ENCODE measurements at places on chromosomes 6 and 20.

- DNase-seq, result no peak
These were observed 351.5 kb upstream of the CHD6 start for GRCh38 chr20:41969656-41970055.

- no peak for DNase-seq
These were observed 16.8 kb upstream of the TAAR1 start for GRCh38 chr6:132675749-132676148.

DNA sequence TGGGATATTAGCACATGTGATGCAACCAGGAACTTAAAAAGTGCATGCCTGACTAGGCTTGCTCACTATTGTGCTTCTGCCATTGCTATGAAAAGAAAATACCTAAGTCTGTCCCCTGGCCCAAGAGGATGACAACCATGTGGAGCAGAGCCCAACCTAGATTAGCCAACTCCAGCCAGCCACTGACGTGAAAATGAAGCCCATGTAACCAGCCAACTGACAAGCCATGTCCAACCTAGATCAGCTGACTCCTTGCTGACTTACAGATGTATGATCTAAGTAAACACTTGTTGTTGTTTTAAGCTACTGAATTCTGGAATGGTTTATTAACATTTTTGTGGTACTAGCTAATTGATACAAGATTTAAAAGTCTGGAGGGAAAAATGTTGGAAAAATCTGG is 47.5 kb downstream of the PIGU start:
- no peak for DNase-seq

DNA sequence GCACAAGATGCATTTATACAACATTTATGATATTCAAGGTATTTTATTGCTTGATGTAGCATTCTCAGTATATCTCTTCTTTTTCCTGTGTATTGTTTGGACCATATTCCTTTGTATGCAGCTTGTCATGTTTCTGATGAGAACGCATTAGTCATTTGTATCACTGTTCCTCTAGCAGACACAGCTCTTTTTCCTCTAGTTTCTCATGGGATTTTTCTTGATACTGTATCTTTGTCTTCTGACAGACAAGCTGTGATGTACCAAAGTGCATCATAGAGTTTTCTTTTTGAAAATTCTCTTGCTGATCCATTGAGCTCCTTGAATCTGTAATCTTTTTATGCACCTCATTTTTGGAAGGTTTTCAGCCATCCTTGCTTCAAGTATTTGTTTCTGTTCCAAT is 140.9 kb downstream of the SLC22A3 start:
- no peak for DNase-seq

GRCh38 chr20:3710703-3711483 is 1.5 kb downstream of the SIGLEC1 start:
- peak; percentile 52 for DNase-seq

DNA sequence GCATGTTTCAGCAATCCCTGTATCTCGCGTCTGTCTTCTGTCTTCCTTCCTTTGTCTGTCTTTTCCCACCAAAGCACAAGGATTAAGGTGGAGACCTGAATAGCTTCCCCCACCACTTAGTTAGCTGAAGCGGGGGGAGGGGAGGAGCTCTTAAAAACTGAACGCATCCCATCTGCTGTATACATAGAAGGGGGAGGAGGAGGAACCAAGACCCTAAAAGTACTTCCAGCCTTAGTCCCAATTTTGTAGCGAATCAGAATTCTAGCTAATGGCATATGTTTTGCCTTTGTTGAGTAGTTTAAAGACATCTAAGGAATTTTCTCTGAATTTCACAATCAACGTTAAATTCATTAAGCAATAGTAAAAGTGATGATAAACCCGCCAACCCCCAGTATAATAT is 47.9 kb downstream of the GNAS start:
- DNase-seq, result no peak

DNA sequence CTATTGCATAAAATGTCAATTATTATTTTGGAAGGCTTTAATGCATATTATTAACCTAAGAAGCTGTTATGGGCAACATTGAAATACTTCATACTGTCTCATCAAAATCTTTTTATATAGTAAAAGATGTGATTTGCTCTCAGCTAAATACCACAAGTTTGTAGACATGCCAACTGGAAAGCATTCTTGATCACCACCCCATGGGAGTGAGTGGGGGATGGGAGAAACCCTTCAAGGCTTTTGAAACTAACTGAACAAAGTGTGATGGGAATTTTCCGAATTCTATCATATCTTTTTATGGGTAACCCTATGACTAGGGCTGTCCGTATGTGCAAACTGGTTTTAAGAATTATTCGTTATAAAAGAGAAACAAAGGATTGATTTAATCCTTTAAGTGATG is 377.3 kb upstream of the JAG1 start:
- no peak for DNase-seq

- DNase-seq, result no peak
These were observed 269.4 kb upstream of the CDYL start for GRCh38 chr6:4506792-4507191.

- no peak for DNase-seq
These were observed 15.3 kb downstream of the ZBTB9 start for GRCh38 chr6:33469661-33470060.

DNA sequence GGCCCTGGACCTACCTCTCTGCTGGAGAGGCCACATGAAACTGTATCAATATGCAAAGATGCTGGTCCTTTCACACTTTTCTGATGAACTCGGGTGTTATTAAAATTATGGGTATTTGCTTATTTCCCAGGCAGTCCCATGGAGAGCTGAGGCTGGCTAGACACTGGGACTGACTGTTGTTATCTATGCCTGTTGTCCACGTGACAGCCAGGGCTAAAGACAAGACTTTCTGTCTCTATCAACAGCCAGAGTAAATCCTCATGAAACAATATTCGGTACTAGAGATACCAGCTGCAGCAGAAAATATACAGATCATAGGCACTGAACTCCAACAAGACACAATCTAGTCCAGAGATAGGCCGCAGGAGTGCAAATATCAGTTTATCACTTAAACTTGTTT is 236.4 kb downstream of the FOXA2 start:
- DNase-seq, result no peak

DNA sequence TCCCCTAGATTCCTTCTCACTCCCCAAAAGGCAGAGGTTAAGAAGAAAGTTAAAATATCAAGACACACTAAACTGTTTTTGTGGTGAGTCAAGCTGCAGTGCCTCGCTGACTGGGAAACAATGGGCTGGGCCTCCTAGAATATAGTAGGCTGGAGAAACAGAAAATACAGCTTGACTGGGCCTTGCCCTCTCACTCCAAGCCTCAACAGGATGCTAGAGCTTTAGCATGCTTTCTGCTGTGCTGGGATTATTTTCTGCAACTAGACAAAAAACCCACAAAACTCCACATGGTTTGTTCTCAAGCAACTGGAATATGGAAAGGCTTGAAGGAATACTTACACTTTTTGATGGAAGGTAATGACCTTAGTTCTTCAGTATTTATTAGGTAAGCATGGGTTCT is 27.9 kb downstream of the FOXO3 start:
- DNase-seq, result no peak

DNA sequence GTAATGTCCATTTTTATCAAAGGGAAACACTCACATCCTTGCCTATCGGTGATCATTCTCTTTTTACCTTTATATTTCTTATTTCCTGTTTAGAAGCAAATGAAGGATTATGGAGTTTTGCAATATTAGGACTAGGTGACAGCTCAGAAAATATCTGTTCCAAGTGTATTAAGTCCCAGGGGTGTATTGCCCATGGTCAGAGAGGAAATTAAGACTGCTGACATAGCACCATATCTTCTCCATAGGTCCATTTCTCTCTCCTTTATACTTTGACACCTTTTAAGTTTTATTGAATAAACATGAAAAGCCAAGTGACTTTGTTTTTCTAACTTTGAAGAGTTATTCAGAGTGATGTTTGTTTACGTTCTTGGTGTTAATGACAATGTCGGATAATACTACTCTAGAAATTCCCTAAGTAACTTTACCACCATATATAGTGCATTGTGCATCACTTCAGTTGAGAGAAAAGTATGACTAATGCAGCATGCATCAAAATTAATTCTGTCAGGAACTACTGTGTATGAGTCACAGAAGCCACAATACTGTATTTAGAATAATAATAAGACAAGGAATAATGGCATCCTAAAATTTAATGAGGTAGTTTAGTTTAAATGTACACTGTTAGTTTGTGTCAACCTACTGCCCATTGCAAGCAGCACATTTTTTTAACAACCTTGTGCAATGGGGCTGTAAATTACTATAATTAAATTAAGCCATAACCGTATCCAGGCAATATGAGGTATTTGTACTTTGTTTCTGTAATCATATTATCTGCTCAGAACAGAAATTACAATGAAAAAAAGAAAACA is 474.4 kb upstream of the RNF217 start:
- DNase-seq, result no peak

- DNase-seq, result no peak
These were observed 380.7 kb upstream of the CITED2 start for GRCh38 chr6:139754898-139755775.

DNA sequence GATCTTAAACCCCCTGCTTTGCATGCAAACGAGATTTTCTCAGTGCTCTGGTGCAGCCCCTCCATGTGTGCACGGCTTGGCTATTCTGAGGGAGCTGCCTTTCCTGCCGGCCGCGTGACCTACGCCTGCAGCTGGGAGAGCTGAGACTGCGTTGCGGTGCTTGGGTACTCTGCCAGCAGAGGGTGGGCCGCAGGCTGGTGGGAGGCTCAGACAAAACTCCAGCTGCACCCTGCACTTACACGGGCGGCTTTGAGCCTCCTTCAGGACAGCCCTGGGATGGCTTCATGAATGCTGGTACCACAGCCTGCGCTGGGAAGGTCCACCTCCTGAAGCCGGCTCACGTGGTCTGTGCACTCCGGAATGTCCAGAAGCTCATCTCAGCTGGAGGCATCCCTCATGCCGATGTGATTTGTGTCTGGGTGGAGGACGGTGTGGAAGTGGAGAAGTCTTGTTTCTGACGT is 223.7 kb downstream of the DLL1 start:
- DNase-seq, result no peak

GRCh38 chr20:1060985-1061384 is 57.4 kb upstream of the PSMF1 start:
- no peak for DNase-seq

DNA sequence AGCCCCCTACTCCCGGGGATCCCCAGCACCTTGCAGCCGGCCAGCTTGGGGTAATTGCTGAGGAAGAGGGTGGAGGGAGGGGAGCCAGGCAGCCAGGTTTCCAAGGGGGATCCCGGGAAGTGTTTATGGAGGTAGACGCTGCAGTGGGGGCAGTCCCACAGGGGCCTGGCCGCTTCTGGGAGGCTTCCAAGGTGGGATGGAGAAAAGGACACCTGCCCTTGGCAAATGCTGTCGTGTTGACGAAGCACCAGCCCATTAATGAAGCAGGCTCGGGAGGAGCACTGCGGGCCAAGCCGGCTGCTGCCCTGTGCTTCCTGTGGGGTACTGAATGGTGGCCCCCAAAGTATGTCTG is 82.4 kb downstream of the TMEM242 start:
- DNase-seq, result no peak

DNA sequence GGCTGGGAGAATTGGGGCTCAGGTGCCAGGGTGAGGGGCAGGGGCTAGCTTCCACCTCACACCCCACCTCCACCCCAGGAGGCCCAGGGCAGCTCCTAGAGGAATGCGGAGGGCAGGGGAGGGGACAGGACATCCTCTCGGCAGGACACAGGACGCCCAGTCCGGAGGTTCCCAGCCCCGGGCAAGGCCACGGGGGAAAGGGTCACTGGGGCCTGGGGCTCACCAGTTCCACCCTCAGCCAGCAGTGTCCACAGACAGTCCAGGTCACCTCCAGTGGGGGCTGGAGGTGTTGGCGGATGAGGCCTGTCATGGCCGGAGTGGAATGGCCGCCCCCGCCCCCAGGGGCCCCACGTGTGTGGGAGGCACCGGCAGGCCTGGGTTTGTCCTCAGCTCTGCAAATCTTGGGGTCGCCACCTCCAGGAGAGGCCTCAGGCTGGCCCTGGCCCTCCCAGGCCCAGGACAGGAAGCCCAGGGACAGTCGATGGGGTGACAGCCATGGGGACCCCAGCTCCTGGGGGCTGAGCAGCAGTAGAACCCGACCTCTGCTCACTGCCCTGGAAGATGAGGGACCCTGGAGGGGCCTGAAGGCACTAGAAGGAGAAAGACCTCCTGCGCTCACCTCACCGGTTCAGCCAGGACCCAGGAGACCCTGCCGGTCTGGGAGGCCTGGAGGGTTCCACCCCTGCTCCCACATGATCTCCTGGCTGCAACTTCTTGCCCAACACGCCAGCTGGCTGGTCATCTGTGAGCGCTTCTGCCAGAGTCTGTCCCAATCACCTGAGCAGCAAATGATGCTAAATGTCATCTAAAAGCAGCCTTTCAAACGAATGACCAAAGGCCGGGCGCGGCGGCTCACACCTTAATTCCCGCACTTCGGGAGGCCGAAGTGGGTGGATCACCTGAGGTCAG is 13.0 kb upstream of the ABHD16B start:
- DNase-seq, result no peak

DNA sequence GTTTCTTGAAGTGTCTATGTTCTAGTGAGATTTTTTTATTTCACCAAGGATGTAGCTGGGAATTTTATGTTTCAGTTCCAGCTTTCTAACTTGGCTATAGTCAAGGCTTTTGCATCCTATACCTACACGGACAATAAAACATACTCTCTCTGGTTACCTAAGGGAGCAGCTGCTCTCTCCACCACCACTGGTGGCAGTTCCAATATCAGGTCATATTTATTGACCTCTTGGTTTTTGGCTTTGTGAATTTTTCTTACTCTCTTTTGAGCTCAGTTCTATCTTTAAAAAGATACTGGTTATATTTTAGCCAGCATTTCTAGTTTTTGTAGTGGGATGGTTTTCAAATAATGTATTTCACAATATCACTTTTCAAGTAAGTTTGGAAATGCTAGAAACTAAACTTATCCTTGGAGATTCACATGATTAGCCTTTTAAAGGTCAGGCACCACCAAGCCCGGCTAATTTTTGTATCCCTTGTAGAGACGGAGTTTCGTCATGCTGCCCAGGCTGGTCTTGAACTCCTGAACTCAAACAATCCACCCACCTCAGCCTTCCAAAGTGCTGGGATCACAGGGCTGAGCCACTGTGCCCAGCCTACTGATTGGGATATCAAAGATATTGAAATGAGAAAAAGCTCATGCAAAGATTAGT is 34.7 kb upstream of the HAO1 start:
- DNase-seq, result no peak

DNA sequence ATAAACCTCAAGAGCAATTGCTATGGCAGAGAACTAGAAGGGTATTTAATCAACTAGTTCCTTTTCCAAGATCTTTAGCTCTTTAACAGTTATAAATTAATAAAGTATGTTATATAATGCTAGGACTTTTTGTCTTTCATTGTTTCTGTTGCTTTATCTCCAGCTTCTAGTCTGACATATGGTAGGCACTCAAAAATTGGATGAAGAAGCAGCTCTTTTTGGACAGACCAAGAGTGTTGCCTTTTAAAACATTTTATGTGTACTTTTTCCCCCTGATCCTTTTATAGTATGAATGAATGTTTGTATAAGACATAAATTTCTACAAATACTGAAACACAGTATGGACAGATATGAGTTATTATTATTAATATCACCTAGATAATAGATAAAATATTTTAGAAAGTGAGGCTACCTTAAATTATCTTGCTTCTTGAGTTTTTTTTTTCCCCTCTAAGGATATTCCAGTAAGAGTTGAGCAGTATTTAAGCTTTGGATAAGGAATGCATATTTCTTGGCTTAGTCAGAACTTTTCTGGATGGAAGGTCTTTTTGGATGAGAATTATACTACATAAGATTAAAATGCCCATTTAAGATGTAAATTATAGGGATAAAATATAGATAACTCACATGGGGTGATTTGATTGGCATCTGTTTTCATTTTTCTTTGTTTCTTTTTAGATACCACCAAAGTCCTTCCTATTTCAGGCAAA is 16.6 kb downstream of the LAMA2 start:
- DNase-seq, result no peak

GRCh38 chr20:47711046-47711752 is 74.1 kb downstream of the SULF2 start:
- DNase-seq, result no peak

Measured in stimulated activated CD8-positive, alpha-beta memory T cell treated with anti-CD3 and anti-CD28 coated beads, Interleukin-7, amount 100 ng/mL, for 48 hours (primary cell).